ENCODE measurements at places on chromosomes 13 and 19. TPM values are rescaled to one million over a fixed set of nuclear protein-coding genes. Genes with fewer than 3 reads are reported as not detected.

SYT5 gene
- not detected for total RNA-seq

ACER1 gene
- not detected for total RNA-seq

S1PR4 gene
- 64.3 TPM for total RNA-seq

ZNF324 gene
- 19.8 TPM for total RNA-seq

ZNF575 gene
- 2.1 TPM for total RNA-seq

C13orf42 gene
- not detected for total RNA-seq

- H3K27me3 ChIP-seq, result no peaks in the 10 kb centered on the region
- no peaks in the 10 kb centered on the region for H3K4me1 ChIP-seq
- H3K4me3 ChIP-seq, result no peak overlapping the region
- no peaks in the 10 kb centered on the region for H3K36me3 ChIP-seq
- no peak overlapping the region for H3K27ac ChIP-seq
- DNase-seq, result no peak
These were observed 428.6 kb downstream of the SLITRK1 start for GRCh38 chr13:83453723-83454122.

DNA sequence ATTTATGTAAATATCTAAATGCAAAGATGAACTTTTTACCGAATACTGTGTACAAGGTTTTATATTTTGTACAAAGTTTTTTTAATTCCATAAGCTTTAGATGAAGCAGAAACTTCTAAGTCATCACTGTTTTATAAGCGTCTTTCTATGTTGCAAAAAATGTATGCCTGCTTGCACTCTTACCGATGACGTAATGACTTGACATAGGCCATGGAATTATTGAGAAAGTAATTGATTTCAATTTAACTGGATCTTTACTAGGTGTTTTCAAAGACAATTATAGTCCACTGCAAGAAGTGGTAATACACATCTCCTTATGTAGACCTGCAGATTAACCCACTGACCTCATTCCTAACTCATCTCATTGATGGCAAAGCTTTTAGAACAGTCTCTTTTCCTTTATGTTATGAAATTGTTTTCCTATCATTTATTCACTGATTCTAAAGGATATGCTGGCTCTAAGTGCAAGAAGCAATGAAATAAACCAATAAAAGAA lies 10.4 kb downstream of the DACH1 start:
- H3K27me3 ChIP-seq, result no peaks in the 10 kb centered on the region
- no peak for DNase-seq
- H3K4me3 ChIP-seq, result no peak overlapping the region
- H3K36me3 ChIP-seq, result no peaks in the 10 kb centered on the region

- peak overlapping the region; percentile 91 for H3K27ac ChIP-seq
- H3K36me3 ChIP-seq, result peaks cover 6% of the 10 kb centered on the region
- no peaks in the 10 kb centered on the region for H3K27me3 ChIP-seq
- H3K4me1 ChIP-seq, result peaks cover 27% of the 10 kb centered on the region
These were observed 416 bp downstream of the BCKDHA start for GRCh38 chr19:41398050-41398418.

- H3K27me3 ChIP-seq, result no peaks in the 10 kb centered on the region
- peak overlapping the region; percentile 45 for H3K27ac ChIP-seq
- H3K36me3 ChIP-seq, result peaks cover 24% of the 10 kb centered on the region
- DNase-seq, result no peak
- H3K4me1 ChIP-seq, result peaks cover 86% of the 10 kb centered on the region
- no peak overlapping the region for H3K4me3 ChIP-seq
These were observed 17.4 kb downstream of the GPR183 start for GRCh38 chr13:99289674-99290337.

DNA sequence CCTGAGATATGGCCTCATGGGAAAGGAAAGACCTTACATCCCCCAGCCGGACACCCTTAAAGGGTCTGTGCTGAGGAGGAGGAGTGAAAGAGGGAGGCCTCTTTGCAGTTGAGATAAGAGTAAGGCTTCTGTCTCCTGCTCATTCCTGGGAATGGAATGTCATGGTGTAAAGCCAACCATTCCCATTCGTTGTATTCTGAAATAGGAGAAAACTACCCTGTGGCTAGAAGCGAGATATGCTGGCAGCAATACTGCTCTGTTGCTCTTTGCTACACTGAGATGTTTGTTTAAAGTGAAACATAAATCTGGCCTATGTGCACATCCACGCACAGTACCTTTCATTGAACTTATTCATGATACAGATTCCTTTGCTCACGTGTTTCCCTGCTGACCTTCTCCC lies 783 bp upstream of the ZNF587B start:
- no peak overlapping the region for H3K4me3 ChIP-seq
- H3K27me3 ChIP-seq, result no peaks in the 10 kb centered on the region
- no peaks in the 10 kb centered on the region for H3K4me1 ChIP-seq
- DNase-seq, result no peak
- H3K36me3 ChIP-seq, result no peaks in the 10 kb centered on the region

- H3K4me3 ChIP-seq, result no peak overlapping the region
- H3K4me1 ChIP-seq, result no peaks in the 10 kb centered on the region
- no peak overlapping the region for H3K27ac ChIP-seq
- DNase-seq, result no peak
- H3K27me3 ChIP-seq, result no peaks in the 10 kb centered on the region
These were observed 178.4 kb downstream of the MYO16 start for GRCh38 chr13:108807841-108808240.

DNA sequence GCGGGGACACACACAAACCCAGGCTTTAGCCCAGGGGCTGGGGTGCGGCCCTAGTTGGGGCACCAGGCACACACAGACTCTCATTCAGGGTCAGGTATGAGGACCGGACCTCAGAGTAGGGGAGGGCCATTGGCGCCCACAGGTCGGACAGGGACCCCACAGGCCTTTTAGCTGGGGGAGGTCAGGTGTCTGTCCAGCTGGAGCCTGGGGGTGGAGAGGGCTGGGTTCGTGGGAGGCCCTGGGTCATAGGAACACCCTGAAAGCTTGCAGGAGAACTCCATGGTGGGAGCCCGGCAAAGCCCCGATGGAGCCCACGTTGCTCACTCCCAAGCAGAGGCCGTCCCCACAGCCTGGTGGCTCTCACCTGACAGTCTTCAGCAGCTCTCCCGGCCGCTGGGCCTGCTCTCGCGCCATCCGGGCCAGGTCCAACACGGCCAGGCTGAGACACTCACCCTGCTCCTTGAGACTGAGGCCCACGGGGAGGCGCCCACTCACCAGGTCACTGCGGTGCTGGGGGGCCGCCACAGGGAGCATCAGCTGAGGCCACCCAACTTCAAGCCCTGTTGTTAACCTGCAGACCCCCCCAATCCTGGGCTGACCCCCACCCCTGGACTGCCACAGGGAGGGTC lies 5.0 kb downstream of the JAK3 start:
- H3K4me3 ChIP-seq, result no peak overlapping the region
- no peak for DNase-seq
- peak overlapping the region; percentile 38 for H3K27ac ChIP-seq
- peaks cover 30% of the 10 kb centered on the region for H3K4me1 ChIP-seq

- peaks cover under 1% of the 10 kb centered on the region for H3K27me3 ChIP-seq
- H3K27ac ChIP-seq, result no peak overlapping the region
- no peaks in the 10 kb centered on the region for H3K4me1 ChIP-seq
- DNase-seq, result no peak
- no peak overlapping the region for H3K4me3 ChIP-seq
These were observed 6.3 kb upstream of the WTIP start for GRCh38 chr19:34475026-34475974.

- H3K36me3 ChIP-seq, result no peaks in the 10 kb centered on the region
- no peak overlapping the region for H3K27ac ChIP-seq
- peaks cover 12% of the 10 kb centered on the region for H3K4me1 ChIP-seq
- DNase-seq, result no peak
These were observed 100.0 kb downstream of the GADD45B start for GRCh38 chr19:2575734-2576481.

DNA sequence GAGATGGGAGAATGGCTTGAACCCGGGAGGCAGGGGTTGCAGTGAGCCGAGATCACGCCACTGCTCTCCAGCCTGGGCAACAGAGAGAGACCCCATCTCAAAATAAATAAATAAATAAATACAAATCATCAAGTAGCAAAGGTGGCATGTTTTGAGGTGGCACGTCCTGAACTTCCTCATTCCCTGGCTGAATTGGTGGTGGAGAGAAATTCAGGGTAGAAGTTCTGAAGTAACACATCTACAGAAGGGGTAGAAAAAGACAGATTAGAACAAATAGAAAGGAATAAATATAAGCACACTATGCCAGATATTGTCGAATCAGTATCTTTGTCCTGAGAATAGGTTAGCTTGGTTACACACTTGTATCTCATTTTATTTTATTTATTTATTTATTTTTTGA lies 6.3 kb downstream of the IFI30 start:
- no peak overlapping the region for H3K27ac ChIP-seq
- DNase-seq, result no peak
- H3K27me3 ChIP-seq, result no peaks in the 10 kb centered on the region
- no peaks in the 10 kb centered on the region for H3K4me1 ChIP-seq

GRCh38 chr19:38683393-38684077 lies 36.1 kb downstream of the ACTN4 start:
- peak overlapping the region; percentile 4 for H3K4me3 ChIP-seq
- H3K27ac ChIP-seq, result peak overlapping the region; percentile 74
- DNase-seq, result peak; percentile 82
- H3K4me1 ChIP-seq, result peaks cover 79% of the 10 kb centered on the region
- no peaks in the 10 kb centered on the region for H3K27me3 ChIP-seq

GRCh38 chr13:80030491-80030890 lies 310.4 kb downstream of the SPRY2 start:
- H3K4me1 ChIP-seq, result no peaks in the 10 kb centered on the region
- no peak overlapping the region for H3K27ac ChIP-seq
- no peak overlapping the region for H3K4me3 ChIP-seq
- H3K27me3 ChIP-seq, result no peaks in the 10 kb centered on the region

DNA sequence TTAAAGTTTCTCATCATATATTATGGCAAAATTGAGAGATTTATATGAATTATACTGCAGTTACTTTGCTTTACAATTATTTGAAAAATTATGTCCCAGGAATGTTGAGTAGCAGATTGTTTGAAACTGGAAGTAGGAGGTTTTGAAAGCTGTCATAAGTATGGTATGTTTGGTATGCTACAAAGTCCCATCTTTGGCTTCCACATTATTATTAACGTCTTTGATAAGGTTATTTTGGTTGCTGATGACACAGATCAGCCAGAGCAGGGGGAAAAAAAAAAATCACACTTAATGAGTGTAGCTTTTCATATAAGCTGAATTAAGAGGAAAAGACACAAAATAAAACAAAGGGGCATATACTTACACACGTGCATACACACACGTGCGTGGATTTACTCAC lies 130.1 kb downstream of the SLITRK1 start:
- H3K4me3 ChIP-seq, result no peak overlapping the region
- no peaks in the 10 kb centered on the region for H3K27me3 ChIP-seq
- no peaks in the 10 kb centered on the region for H3K36me3 ChIP-seq
- no peak for DNase-seq
- H3K27ac ChIP-seq, result no peak overlapping the region
- no peaks in the 10 kb centered on the region for H3K4me1 ChIP-seq

DNA sequence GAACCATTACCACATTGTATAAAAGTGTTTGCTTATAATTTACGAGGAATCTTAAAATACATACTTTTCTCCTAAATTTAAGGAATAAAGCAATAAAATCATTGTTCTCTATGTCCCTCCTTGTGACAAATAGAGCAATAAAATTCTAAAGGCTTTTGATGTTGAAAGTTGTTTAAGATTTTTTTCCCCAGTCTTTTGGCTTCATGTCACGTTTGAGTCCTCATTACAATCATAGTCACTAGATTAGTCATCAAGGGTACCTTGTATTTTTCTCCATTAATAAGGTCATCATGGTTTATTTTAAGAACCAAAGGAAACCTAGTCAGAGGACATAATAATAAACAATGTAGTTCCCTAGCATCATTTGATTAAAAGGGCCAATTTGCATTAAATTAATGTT lies 3.2 kb downstream of the WBP4 start:
- no peak for DNase-seq
- no peak overlapping the region for H3K27ac ChIP-seq
- H3K36me3 ChIP-seq, result peaks cover 18% of the 10 kb centered on the region
- H3K4me1 ChIP-seq, result peaks cover 12% of the 10 kb centered on the region
- H3K27me3 ChIP-seq, result no peaks in the 10 kb centered on the region
- no peak overlapping the region for H3K4me3 ChIP-seq

GRCh38 chr13:27666951-27667350 lies 45.3 kb downstream of the POLR1D start:
- H3K4me3 ChIP-seq, result no peak overlapping the region
- no peaks in the 10 kb centered on the region for H3K27me3 ChIP-seq
- H3K27ac ChIP-seq, result no peak overlapping the region
- peaks cover 4% of the 10 kb centered on the region for H3K36me3 ChIP-seq

- H3K27me3 ChIP-seq, result peaks cover 3% of the 10 kb centered on the region
- DNase-seq, result no peak
- H3K4me3 ChIP-seq, result no peak overlapping the region
These were observed 29.8 kb upstream of the VSTM2B start for GRCh38 chr19:29495901-29496441.

DNA sequence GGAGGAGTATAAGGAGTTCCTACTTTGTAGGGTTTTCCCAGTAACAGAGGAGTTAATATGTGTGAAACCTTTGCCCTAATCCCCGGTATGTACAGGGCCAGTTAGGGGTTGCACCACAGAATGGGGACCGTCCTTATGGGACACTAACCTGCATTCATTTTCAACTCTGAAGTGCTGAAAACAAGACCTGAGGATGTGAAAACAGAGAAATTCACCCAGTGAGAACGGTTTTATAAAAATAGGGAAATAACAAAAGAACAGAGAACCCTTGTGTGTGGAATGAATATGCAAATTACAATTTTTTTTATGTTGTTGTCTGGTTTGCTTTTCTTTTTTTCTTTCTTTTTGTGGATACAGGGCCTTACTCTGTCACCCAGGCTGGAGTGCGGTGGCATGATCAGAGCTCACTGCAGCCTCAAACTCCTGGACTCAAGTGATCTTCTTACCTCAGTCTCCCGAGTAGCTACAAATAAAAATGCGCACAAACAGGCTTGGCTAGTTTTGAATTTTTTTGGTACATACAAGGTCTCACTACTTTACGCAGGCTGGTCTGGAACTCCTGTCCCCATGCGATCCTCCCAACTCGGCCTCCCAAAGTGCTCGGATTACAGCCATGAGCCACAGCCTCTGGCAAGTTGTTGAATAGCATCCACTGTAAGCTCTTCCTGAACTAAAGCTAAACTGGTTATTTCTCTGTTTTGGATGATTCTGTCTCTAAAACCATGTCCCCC lies 10.6 kb downstream of the CLC start:
- no peak overlapping the region for H3K27ac ChIP-seq
- no peaks in the 10 kb centered on the region for H3K4me1 ChIP-seq
- peaks cover 3% of the 10 kb centered on the region for H3K27me3 ChIP-seq
- DNase-seq, result no peak

DNA sequence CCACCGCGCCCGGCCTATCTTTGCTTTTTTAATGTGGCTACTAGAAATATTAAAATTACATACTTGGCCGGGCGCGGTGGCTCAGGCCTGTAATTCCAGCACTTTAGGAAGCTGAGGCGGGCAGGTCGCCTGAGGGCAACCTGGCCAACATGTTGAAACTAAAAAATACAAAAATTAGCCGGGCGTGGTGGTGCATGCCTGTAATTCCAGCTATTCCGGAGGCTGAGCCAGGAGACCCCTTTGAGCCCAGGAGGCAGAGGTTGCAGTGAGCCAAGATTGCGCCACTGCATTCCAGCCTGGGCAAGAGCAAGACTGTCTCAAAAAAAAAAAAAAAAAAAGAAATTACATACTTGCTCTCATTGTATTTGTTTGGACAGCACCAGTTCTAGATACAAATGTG lies 34.8 kb upstream of the DPRX start:
- H3K27me3 ChIP-seq, result no peaks in the 10 kb centered on the region
- H3K4me3 ChIP-seq, result no peak overlapping the region
- H3K27ac ChIP-seq, result no peak overlapping the region

Data from CD8-positive, alpha-beta memory T cell (primary cell).